ENCODE measurements at places on chromosomes 7 and 10.

DNA sequence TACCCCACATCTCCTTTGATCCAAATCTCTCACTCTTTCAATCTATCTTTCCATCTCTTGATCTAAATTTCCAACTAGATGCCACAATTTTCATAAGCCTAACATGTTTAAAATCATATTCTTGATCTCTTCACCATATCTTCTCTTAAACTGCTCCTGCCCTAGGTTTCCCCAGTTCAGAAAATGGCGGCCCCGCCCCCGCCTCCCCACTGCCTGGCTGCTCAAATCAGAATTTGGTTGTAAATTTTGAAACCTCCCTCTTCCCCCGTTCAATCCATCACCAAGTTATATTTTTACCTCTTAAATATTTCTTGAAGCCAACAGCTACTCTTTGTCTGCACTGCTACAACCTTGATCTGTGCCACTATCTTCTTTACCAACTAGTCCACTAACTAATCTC lies 27.3 kb upstream of the PRTFDC1 start:
- no peak for DNase-seq

GRCh38 chr10:96556003-96556402 lies 30.8 kb downstream of the TM9SF3 start:
- DNase-seq, result no peak

GRCh38 chr10:133357285-133358161 lies at the start of gene FUOM:
Gene FUOM, minus strand, starts transcription at chr10:133358019. Its CDS starts 12 bp downstream, at chr10:133358007.
- peak; percentile 73 for DNase-seq

GRCh38 chr10:113087165-113088029 lies 137.3 kb downstream of the TCF7L2 start:
- DNase-seq, result peak; percentile 76

DNA sequence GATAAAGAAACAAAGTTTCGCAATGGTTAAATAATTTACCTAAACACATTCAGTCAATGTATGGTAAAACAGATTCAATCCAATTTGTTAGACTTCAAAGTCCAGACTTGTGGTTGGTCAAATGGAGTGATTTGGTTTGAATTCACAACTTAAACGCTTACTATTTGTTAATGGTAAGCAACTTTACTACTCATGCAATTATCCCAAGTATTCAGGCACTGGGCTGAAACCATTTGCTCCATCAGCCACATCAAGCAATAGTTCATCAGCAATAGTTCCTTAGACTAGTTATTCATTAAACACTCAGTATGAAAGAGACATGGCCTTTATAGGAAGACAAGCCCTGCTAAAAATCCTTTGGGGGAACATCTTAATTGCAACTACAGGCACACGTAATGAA lies 253.0 kb downstream of the AGMO start:
- DNase-seq, result no peak

DNA sequence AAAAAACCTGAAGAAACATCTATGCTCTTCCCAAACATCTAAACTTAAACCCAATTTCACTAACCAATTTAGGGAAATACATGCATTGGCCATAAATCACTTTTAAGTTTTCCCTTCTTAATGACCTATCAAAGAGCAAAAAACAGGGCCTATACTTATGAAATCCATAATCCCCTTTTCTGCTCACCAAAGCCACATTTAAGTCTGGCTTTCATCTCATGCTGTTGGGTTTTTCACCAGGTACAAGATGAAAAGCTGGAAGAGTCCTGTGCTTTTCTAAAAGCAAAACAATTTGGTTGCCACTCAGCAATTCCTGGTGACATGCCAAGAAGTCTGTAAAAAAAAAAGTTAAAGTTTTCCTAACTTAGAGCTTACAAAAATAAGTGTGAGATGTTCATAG lies 92.6 kb downstream of the HPSE2 start:
- no peak for DNase-seq

DNA sequence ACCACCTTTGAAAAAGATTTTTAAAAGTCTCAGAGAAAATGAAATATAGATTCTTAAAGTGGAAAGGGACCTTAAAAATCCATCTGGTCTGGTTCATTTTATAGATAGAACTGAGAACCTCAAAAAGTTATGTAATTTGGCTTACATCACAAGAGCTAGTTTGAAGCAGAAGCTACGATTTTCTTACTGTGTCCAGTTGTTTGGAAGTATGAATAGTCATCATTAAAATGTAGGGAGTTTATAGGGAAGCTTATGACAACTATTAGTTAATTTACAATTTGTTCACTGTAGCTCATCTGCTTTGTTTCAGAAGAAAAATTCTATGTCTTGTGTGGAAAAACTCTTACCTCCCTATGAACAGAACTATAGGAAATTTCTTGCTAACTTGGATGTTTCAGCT lies 26.9 kb downstream of the ZEB1 start:
- no peak for DNase-seq

- DNase-seq, result no peak
Measured at GRCh38 chr10:129501652-129502436, 34.8 kb downstream of the MGMT start.

DNA sequence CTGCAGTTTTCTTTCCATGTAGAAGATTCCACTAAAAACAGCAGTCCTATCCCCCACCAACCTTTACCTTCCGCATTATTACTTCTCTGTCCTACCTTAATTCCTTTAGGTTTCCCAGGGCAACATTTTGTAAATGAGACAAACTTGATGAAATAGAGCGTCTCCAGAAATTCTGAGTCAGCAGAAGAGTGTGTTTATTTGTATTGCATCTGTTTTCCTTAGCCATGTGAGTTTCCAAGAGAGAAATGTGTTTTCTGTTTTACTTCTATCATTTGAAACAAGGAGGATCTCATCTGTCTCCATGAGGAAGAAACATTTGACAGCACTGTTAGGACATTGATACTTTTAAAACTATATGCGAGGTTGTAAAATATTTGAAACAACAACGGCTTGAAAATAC lies 244.2 kb upstream of the PLXDC2 start:
- DNase-seq, result no peak

- DNase-seq, result no peak
Measured at GRCh38 chr7:151631570-151631952, 111.9 kb upstream of the RHEB start.

DNA sequence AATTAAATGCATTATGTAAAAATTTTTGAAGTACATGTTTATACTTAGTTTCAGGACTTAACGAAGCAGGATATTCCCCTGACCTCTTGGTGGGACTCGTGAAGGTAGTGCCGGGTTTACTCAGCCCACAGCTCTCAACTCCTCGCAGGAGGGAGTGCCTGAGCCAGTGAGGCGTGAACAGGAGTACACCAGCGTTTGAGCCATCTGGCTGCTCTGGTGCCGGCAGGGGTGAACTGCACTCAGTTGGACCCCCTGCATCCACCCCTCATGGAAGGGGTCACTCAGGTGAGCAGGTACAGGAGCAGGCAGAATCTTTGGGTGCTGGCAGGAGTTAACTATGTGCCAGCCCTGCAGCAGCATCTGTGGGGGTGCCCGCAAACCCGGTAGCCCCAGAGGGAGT lies 625.1 kb upstream of the PCDH15 start:
- no peak for DNase-seq

- DNase-seq, result peak; percentile 60
Measured at GRCh38 chr10:458421-458851, 231.0 kb downstream of the DIP2C start.

GRCh38 chr7:140646931-140647647 lies 6.5 kb upstream of the DENND2A start:
- peak; percentile 39 for DNase-seq

DNA sequence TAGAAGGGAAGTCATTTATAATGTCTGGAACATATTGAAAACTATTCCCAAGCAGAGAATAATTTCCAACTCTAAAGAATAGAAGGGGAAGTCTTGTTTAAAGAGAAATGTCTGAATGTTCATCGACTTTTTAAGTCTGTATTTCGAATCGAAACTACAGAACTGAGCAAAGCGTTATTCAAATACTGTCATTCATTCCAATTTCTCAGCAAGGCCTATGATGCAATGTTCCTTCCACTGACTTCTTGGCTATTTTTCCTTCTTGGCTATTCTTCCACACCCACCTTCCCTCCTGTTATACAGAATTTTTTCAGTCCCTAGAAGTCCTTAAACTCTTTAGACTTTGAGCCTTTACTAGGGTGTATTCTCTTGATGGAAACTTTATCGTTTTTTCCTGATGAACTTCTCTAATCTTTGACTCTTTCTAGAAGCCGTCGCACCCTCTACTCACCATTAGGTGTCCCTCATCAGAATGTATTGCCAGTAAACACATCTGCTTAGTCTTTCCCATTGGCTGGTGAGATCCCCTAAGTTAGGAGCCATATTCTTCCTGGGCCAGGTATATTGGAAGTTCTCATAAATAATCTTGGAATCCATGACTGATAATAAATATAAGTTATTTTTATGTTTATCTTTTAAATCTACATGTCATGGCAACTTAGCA lies 235.7 kb upstream of the CCDC6 start:
- no peak for DNase-seq

DNA sequence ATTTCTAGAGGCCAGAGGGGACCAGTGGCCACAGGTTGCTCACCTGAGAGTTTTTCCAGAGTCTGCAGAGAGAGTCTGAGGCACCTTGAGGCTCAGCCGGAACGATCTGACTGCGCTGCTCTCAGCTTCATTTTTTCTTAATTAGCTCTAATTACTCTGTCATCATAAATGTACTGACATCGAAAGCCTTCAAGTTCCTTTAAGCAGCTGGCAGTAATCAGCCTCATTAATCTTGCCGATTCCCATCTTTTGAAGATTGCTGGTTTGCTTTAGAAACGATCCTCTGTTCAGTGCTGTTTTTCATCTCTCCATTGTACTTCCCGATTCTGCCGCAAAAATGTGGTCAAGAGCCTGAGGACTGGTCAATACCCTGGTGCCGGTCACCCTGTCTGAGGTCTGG lies 454.7 kb downstream of the TYW1 start:
- no peak for DNase-seq
